ENCODE measurements at places on chromosomes 1 and 21.

DNA sequence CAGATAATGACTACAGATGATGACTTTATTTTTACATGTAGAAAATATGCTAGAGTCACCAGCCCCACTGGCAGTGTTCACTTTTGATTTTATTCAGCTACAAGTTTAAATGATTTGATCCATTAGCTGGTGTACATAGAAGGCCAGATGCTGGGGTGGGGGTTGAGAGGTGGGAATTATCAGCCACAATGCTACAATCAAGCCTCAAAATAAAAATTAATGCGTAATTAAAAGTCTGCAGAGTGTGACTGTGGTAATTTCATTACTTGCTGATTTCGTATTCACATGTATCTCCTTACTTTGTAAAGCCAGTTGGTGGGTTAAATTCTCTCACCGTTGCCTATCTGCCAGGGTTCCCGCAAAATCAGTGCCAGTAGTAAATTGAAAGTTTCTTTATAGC is 109.3 kb downstream of the GALNT2 start:
- DNase-seq: no peak

DNA sequence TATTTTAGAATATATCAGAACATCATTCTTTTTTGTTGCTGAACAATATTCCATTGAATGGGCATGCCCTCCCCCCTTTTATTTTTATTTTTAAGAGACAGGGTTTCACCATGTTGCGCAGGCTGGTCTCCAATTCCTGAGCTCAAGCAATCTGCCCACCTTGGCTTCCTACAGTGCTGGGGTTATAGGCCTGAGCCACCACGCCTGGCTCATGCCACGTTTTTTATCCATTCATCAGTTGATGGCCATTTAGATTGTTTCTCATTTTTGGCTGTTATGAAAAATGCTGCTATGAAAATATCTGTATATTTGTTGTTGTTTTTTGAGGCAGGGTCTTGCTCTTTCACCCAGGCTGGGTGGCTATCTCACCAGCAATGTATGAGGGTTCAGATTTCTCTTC is 19.8 kb downstream of the SPEN start:
- DNase-seq: no peak

- no peak for DNase-seq
Observed at GRCh38 chr1:19313636-19313959, 1.5 kb downstream of the SLC66A1 start.

GRCh38 chr1:87939444-87939843 is 610.8 kb downstream of the LMO4 start:
- no peak for DNase-seq

DNA sequence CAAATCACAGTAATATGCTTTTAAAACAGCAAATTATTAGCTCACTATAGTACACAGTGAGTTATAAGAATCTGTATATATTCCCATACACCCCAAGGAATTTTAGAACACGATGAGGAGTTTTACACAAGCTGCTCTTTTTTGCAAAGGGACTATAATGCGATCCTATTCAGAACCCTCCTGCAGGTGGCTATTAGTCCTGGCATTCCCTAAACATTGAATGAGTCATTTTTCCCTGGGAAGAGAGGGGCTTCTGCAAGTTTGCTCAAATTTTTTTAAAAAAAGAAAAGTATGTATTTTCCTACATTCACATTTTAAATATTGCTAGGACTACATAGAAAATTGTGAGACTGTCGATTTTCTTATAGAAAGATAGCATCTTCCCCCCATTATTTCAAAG is 106.3 kb downstream of the COL11A1 start:
- DNase-seq: no peak

GRCh38 chr1:30718636-30719405 is 4.6 kb downstream of the MATN1 start:
- peak; percentile 100 for DNase-seq

- no peak for DNase-seq
Observed at GRCh38 chr1:115473986-115474565, 136.0 kb upstream of the NGF start.

DNA sequence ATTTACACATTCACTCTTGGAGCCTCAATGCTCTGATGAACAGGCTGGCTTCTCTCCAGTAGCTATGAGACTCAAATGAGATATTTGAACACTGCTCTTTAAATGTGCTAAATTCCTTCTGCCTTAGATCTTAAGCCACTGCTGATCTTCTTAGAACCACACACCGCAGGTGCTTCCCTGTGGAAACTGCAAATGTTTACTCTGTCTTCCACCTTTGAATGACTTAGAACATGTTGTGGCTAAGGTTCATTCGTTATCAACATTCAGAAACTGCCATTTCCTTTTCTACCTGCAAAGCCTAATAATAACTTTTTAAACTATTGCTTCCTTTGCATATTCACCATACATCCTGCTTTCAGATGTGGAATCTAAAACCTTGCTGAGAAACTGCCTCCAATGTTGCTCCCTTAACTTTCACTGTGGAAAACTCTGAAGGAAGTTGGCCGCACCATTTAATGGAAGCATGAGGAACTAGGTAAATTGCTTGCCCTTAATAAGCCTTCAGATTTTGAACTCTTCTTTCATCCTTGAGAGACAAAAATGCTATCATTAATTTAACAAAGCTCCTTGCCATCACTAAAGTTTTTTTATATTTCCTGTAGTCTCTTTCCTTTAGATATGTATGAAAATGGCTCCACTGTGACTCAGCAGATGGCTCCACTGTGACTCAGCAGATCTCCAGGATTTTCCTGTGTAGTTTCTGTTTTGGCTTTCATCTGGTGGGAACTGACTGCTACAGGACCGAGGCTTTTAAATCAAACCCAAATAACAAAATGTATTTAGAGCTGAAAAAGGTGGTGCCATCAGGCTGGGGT is 143.8 kb downstream of the TNFSF18 start:
- DNase-seq: peak; percentile 46
